ENCODE measurements at places on chromosomes 12 and 14.

DNA sequence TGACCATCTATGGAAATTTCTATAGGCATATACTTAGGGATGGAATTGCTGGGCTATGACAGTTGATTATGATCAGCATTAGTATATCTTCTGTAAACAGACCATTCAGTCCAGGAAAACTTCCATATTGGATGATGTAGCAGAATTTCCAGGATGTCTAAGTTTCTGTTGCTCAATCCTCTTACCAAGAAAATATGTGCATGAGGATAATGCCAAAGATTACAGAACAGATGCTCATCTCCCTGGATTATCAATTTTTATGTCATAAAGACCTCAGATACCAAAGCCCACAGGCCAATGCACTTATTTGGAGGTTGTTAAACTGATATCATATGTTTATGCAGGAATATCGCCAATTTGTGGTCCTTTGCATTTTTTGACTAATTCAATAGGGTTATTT, 354.4 kb upstream of the FLRT2 start:
- DNase-seq = no peak

GRCh38 chr14:55899531-55899930, 218.7 kb upstream of the PELI2 start:
- DNase-seq = no peak

DNA sequence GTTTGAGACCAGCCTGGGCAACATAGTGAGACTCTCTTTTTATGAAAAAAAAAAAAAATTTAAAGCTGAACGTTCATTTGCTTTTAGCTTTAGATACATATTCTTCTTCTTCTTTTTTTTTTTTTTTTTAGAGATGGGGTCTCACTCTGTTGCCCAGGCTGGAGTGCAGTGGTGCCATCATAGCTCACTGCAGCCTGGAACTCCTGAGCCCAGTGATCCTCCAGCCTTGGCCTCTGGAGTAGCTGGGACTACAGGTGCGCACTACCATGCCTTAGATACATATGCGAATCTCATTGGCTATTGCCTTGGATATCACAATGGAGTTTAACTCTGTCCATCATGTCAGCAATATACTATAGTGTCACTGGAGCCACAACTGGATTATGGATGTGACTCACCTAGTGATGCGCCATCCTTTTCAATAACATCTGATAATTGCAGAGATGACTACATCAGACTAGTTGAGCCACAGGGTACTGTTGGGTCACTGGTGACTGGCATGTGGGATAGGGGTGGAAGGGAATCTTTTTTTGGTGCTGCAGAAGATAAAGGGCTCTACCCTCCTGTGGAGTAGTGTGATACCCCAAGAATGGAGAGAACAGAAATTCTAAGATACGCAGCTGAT, 2.7 kb upstream of the ADIPOR2 start:
- DNase-seq = no peak

DNA sequence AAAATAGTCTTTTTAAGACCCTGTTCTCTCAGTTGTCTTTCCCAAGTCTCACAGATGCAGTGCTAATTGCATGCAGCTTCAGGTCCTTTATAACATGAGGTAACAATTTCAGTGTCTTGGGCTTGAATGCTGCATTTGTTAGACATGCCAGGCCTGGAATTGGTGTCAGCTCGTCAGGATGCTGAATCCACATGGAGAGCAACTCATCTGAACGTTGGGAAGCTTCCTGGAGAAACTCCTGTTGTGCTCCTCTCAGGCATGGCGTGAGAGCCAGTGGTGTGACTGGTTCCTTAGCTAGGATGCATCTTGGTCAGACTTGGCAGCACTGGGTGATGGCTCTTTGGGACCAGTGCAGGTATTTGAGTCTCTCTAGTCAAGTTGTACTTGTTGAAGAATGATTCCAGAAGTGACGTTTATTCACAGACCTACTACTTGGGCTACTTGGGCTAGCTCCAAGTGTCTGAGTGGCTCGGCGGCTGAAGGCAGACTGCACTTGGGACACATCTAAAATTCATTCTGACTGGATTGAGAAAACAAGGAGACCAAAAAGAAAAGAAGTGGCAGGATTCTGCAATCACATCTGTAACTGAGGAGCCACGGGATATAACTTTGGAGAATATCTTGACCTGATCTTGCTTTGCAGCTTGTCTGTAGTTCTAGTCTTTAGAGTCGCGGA, 134.8 kb upstream of the ARHGAP5 start:
- DNase-seq = no peak

GRCh38 chr12:22271023-22271422, 63.5 kb downstream of the ST8SIA1 start:
- DNase-seq = no peak
